Renal cortical epithelial cell (primary cell): ENCODE measurements at places on chromosomes 13 and 19. TPM values are rescaled to one million over a fixed set of nuclear protein-coding genes. Genes with fewer than 3 reads are reported as not detected.

DNA sequence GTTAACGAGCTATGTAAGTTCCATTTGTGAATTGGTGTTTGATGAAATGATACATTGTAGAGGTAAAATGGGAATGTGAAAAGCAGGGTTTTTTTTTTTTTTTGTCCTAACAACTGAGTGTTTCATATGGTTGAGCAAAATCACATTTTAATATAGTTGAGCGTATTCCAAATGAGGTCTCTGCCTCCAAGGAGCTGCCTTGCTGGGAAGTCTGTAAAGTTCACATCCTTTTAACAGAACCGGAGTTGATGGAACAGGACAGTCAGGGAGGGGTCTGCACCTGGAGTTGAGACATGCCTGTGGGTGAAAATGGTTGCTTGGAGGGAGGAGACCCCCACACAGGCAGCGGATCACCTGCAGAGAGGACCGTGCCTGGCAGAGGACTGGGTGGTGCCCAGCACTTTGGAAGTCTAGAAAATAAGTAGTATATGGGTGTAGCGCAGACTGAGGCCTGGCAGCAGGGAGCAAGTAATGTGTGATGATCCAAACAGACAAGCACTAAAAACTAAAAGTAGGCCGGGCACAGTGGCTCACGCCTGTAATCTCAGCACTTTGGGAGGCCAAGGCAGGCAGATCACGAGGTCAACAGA, 75.2 kb upstream of the UBAC2 start:
- DNase-seq: no peak

- no peak for DNase-seq
Observed at GRCh38 chr19:31271306-31271911, 77.8 kb downstream of the TSHZ3 start.

DNA sequence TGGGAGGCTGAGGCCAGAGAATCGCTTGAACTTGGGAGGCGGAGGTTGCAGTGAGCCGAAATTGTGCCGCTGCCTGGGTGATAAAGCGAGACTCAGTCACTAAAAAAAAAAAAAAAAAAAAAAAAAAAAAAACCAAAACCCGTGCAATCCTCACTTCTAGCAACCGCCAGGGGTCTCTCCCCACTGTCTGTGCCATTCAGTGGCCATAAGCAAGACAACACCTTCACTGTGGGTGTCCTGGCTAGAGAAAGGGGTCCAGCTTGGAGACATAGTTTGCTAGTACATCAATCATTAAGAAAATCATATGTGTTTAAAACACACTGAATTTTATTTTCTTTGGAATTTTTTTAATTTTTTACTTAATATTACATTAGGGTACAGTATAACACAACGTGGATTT, 68.2 kb downstream of the RASL11A start:
- no peak for DNase-seq

DNA sequence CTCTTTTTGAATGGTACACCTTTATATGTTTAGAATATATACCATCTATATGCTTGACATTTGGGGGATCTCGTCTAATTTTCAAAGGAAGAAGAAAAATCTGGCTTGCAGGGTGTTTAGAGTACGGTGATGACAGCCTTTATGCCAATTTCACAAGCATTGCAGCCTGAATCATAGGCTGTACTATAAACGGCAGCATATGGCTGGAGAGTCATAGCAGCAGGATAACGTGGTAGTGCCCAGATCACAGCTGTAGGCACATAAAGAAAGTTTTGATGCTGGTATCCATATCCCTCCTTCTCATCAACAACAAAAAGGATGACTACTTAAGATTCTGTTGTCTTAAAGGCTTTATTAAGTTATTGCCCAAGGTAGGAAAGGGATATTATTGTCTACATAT, 253.0 kb downstream of the PCDH9 start:
- DNase-seq: no peak

GRCh38 chr13:100089465-100090032, 656 bp downstream of the PCCA start:
- DNase-seq: no peak

- no peak for DNase-seq
Observed at GRCh38 chr13:114041493-114041892, 67.6 kb upstream of the C13orf46 start.

DNA sequence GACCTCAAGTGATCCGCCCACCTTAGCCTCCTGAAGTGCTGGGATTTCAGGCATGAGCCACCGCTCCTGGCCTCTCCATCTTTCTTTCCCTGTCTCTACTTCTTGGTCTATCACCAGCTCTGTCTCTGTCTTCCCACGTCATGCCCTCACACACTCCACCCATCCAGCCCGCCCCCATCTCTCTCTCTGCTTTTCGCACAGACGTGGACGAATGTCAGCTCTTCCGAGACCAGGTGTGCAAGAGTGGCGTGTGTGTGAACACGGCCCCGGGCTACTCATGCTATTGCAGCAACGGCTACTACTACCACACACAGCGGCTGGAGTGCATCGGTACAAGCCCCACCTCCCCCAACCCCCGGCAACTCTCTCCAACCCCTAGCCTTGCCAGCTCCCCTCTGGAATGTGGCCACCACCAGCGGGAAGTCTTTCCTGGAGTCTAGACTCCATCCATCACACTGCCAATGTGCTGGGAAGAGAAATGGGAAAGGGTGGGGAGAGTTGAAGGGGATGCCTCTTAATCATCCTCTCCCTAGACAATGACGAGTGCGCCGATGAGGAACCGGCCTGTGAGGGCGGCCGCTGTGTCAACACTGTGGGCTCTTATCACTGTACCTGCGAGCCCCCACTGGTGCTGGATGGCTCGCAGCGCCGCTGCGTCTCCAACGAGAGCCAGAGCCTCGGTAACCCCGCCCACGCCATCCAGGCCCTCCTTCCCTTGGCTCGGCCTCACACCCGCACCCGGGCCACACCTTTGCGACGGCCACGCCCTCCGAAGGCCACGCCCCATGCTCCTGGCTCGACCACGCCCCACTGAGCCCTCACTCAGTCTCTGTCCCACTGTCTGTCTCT, 22.5 kb downstream of the LTBP4 start:
- no peak for DNase-seq

DNA sequence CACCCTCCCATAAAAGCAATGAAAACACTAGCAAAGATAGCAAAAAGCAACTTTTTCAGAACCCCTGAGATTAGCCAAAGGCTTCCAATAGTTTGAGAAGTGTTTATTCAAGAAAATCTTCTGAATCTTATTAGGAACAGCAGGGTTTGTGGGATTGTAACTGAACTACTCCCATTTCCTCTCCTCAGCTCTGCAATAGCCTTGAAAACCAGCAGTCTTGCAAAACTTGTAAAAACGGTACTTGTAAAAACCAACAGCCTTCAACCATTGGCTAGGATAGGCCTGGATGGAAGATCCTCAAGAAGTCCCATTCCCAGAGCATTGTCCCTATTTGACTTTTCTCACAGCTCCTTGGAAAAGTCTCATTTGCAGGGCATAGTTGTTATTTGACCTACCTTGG, 12.1 kb downstream of the RNASEH2B start:
- no peak for DNase-seq

DNA sequence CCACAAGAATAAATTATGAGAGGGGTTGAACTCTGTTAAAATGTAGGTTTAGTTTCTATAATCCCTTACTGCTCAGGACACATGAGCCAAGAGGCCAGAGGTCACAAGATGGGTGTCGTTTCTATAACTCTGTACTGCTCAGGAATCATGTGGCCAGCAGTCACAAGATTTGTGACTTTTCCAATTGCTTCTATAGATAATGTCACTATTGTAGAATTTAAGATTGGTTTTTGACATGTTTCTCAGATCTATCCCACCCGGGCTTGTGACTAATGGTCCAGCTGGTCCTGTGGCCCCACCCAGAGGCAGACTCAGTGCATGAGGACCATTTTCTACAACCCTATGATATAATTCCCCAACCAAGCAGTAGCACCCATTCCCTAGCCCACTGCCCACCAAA, 662.0 kb upstream of the KLF12 start:
- no peak for DNase-seq

- DNase-seq: no peak
Observed at GRCh38 chr13:110161112-110161882, 145.7 kb downstream of the COL4A1 start.

GRCh38 chr19:22602631-22603272, 31.4 kb upstream of the ZNF492 start:
- no peak for DNase-seq

GRCh38 chr13:99629641-99630040, 128.4 kb downstream of the TM9SF2 start:
- DNase-seq: no peak

DNA sequence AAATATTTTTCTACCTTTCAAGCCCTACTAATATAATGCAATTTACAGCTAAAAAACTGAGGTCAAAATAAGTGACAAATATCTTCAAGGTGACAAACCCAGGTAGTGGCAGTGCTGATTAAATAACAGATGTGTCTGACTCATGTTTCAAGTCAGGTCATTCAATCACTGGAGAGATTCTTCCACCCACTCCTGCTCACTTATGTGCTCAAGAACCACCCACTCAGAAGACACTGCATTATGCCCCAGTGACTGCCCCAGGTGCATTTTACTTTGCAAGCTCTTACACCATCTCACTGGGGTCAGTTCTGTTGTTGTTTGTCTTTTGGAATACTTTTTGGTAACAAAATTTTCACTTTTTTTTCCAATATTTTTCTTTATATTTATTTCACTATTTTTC, 2.2 kb downstream of the ZNF100 start:
- peak; percentile 40 for DNase-seq

GRCh38 chr13:93745884-93746283, 519.3 kb downstream of the GPC6 start:
- DNase-seq: no peak

DNA sequence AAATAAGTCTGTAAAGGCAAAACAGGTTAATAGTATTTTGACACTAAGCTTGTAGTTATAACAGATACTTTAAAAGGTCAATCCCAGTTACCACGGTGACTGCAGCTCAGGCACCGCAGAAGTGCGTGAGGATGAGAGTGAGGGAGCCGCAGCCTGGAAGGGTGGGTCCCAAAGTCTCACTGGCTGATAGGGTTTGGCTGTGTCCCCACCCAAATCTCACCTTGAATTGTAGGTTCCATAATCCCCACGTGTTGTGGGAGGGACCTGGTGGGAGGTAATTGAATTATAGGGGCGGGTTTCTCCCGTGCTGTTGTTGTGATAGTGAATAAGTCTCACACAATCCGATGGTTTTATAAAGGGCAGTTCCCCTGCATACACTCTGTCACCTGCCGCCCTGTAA, 40.0 kb upstream of the GAS6 start:
- no peak for DNase-seq

GRCh38 chr13:31088826-31089420, 72.8 kb downstream of the HSPH1 start:
- no peak for DNase-seq

DNA sequence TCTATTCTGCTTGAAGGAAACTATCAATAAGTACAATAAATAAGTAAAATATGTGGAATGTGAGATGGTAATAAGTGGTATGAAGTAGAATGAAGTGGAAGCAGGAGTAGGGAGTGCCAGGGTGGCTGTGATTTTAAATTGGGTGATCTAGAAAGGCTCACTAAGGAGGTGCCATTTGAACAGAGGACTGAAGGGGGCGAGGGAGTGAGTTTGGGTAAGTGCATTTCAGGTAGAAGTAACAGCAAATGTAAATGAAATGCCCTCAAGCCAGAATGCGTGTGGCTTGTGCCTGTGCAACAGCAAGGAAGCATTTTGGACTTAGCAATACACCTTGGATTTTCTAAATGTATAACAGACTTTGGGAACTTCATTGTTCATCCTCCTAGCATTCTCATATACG, 77.1 kb downstream of the CCNA1 start:
- no peak for DNase-seq

DNA sequence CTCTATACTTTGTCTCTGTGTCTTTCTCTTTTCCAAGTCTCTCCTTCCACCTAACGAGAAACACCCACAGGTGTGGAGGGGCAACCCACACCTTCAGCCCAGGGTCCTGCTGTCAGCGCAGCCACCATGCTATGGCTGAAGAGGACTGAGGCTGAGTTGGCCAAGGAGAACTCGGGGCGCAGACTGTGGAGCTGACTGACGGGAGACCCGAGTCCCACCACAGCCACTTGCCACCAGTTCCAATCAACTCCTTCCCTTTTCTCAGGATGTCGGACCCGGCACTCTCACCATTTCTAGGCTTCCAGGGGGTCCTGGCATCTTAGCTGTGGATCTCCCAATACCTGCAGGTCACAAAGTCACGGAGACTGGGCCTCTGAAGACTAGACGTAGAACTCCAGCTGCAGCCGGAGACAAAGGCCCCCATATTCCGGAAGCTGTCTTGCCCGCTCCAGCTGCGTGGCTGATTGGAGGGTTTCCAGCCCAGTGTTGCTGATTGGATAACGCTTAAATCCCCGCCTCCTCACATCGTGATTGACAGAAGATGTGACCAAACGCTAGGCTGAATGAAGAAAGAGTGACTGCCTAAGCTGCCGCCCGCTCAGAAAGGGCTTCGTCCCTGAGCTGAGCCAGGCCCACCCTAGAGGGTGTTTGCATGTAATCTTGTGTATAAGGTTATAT, 63.6 kb downstream of the ZNF429 start:
- peak; percentile 91 for DNase-seq

GRCh38 chr13:38530492-38530891, 156.4 kb upstream of the FREM2 start:
- DNase-seq: peak; percentile 19

DNA sequence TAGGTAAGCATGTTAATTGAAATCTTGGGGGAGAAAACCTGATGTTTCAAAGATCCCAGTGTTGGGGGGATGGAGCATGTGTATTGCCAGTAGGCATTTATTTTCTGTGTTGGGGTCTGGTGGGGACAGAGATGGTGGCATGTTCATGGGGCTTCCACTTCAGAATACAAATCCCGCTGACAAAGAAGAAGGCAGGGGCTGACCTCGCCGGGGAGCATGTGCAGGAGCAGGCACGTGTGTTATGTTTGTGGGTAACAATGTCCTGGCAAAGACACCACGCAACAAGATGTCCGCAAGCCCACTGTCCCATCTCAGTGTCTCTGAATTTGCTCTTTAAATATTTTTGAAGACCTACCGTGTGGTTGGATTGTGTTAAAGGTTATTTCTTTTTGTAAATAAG, 164.5 kb downstream of the TEX29 start:
- no peak for DNase-seq

DNA sequence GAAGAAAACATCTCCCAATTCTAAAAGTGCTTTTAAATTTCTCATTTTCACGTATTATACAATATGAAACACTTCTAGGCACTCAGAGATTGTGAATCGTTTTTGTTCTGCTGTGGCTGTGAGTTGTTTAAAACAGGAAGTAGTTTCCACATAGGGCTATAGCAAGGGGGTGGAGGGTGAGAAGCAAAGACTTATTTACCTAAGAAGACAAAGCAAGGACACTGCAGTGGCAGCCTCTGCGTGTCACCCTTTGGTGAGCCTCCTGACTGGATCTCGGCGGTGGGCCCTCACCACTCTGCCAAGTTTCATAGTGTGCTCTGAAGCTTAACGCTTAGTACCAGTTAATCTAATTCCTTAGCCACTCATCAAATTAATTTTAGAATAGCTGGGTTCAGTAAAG, 56.8 kb downstream of the TNFSF13B start:
- no peak for DNase-seq

- peak; percentile 58 for DNase-seq
Observed at GRCh38 chr19:38862321-38863059, 12.7 kb upstream of the HNRNPL start.

Gene BRD4
- 8.7 and 30.7 TPM in 2 replicates for total RNA-seq

Gene GRIN3B
- total RNA-seq: 2.4 and 3.6 TPM in 2 replicates

Gene FSD1
- 1.0 and 5.6 TPM in 2 replicates for total RNA-seq

Gene RASGRP4
- not detected in 2 replicates for total RNA-seq

Gene CPB2
- not detected in 2 replicates for total RNA-seq

Gene BRME1
- total RNA-seq: 0.25 and 0.35 TPM in 2 replicates

Gene SPTBN4
- total RNA-seq: 0.89 and 2.4 TPM in 2 replicates

Gene SMAD9
- total RNA-seq: 0.52 and 9.3 TPM in 2 replicates

Gene CCNA1
- total RNA-seq: 1.4 and 3.6 TPM in 2 replicates

Gene ZSCAN22
- 1.4 and 4.0 TPM in 2 replicates for total RNA-seq

Gene ZNF726
- 3.2 and 3.8 TPM in 2 replicates for total RNA-seq

Gene IQCN
- 0.50 TPM in 1 of 2 replicates, not detected in the other for total RNA-seq

Gene CCDC169
- 2.8 and 3.3 TPM in 2 replicates for total RNA-seq
